ENCODE measurements at places on chromosomes 1 and 21.

DNA sequence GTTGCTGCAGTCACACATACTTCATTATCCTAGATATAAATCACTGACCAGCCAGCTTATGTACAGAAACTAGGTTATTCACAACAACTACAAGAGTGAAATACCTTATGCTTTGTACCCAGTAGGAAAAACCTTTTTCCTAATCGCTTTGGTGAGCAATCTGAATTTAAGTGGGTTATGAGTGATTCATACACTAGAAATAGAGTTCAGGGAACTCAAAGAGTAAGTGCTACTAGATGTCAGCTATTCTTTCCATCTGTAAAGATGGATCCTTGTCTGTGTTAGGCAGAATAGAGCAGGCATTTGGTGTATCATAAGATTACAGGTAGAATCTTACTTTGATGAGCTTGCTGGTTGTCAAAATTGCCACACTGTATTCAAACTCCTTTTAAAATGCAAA, 101.9 kb downstream of the ZNF644 start:
- no peak for DNase-seq

GRCh38 chr1:201013991-201014815, 9.3 kb downstream of the KIF21B start:
- DNase-seq: no peak

GRCh38 chr1:208445758-208446203, 201.6 kb upstream of the PLXNA2 start:
- DNase-seq: peak; percentile 44

DNA sequence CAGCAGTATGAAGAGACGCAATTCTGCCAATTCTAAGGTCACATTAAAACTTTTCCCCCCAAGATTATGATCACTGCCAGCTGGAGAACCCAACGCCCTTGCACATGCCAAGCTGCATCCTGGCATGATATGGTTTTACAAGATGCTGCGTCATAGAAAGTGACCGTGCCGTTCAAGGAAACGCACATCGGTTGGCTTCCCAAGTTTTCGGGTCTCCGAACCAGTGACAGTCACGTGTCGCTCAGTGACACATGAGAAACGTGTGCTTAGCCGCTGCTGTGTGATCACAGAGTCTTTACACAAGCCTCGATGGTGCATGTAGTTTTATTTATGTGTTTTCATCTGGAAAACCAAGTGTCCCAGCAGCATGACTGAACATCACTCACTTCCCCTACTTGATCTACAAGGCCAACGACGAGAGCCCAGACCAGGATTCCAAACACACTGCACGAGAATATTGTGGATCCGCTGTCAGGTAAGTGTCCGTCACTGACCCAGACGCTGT, 7.4 kb downstream of the SMIM1 start:
- no peak for DNase-seq

DNA sequence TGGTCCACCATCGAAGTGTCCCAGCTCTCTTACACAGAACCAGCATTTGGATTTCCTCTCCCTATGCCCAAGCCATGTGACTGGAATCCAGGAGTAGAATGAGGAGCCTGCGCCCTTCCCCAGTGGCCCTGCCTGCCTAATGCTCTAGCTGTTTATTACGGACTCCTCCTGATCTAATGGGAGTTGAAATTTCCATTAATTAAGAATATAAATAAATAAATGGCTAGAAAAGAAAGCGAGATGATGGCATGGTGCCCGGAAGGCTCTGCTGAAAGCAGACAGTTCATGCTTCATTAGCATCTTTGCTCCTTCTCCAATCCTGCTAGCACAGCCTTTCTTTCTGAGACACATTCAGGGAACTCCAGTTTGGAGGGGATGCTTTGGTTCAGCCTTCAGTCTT, 216.2 kb downstream of the SEC16B start:
- no peak for DNase-seq

DNA sequence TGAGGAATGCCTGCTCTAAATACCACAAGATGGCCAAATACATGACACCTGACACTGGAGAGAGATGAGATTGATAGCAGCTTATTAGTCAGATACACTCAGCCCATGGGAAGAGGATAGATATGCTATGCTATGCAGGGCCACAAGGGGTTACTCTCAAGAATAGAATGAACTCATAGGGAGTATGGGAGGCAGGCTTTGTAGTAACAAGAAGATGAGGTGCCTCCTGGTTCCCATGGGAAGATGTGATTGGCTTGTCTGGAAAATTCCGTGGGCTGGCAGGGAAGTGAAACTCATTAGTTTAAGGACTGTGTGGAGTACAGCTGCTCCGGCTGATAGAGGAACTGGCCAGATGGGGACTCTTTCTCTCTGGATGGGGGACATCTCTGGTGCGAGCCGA, 16.5 kb downstream of the CCDC30 start:
- DNase-seq: no peak

DNA sequence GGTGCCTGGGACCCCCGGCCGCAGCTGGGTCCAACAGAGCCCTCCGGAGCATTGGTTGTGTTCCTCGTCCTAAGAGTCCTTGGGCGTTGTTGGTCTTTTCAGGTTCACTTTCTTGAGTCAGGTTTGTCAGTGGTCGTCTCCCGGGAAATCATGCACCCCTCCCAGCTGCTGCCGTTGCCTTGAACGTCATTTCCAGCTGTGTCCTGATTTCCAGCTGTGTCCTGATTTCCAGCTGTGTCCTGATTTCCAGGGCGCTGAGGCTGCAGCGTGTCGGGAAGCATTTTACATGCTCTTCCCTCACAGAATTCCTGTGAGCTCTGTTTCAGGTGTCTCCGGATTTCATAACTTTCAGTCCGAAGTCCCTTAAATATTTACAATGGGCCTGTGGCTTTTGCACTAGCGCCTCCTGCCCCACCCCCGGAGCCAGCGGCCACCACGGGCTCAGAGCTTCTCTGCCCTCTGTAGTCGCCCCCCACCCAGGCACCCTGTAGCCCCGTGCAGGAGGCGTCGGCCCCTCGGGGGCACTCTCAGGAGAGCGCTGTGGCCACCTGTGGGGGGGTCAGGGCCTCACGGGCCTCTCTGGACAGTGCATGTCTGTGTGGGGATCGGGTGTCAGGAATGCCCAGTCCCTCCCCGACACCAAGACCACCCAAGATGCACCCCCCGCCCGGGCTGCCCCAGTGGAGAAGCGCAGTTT, 66.7 kb downstream of the COL18A1 start:
- DNase-seq: peak; percentile 75

DNA sequence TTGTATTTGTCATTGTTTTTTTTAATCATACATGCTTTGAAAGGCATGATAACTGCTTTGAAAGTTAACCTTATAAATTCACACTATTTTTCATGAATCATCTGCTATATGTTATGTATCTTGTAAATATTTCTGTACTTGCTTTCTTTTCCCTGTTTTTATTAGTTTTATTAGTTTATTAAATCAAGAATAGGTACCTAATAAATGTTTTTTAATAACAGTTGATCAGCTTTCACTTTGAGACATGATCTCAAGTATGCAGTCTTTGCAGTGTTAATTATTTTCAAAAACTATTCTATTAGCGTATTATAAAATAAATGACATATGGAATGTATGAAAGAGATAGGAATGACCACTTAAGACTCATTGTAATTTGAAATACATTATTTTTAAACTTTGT, 110.8 kb upstream of the TENT5C start:
- no peak for DNase-seq

DNA sequence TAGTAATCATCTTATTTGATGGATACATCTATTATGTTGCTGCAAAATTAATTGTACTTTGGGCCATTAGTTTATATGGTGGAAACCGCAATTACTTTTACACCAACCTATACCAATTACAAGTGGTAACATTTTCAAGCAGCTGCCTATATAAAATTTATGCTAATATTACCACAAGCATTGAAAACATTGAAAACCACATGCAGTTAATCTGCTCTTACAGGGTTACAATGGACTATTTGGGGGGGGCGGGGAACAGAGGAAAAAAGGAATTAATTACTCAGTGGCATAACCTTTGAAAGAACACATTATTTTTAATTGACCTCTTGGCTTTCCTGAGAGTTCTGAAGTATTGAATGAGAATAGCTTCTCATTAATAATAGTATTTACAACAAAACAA, 1793.2 kb downstream of the NCAM2 start:
- DNase-seq: no peak

DNA sequence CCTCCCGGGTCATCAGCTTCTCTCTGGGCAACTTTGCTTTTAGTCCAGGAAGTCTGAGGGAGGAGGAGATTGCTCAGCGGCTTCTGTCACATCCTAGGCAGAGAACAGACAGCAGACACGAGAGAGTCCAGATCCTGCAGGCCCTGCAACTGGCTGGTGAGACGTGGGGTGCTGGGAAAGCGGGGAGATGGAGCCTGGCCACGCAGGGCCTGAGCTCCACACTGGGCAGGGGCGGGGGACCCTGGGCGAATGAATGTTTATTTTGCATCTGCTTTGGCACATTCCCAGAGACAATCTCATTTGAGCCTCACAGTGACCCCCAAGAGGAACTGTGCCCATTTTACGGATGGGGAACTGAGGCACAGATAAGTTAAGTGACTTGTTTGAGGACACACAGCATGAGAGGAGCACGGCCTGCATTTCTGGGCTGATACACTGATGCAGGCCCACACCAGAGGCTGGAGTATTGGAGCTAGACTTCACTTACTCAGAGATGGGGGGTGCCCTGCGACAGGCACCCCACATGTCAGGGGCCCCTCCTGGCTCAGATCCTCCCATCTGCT, 9.6 kb downstream of the C1orf167 start:
- no peak for DNase-seq

- DNase-seq: no peak
Measured at GRCh38 chr1:85172684-85173337, 28.0 kb downstream of the SYDE2 start.

DNA sequence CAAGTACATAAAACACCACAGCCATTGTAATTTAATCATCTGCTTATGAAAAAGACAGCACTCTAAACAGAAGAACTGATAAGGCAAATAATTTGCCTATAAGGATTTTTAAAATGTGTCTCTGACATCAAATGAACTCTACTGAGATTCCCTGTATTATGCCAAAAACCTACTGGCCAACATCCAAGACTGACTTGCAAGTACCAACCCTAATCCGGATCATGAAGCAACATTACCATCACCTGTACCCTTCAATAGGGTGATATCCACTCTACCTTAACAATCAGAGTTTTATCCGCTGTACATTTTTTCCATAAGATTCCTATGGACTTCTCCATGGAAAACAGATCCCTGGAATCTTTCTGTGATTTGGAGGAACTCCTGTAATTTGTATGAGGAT, 4.6 kb downstream of the RGS7 start:
- no peak for DNase-seq

- DNase-seq: no peak
Measured at GRCh38 chr1:3247521-3248121, 178.6 kb downstream of the PRDM16 start.

DNA sequence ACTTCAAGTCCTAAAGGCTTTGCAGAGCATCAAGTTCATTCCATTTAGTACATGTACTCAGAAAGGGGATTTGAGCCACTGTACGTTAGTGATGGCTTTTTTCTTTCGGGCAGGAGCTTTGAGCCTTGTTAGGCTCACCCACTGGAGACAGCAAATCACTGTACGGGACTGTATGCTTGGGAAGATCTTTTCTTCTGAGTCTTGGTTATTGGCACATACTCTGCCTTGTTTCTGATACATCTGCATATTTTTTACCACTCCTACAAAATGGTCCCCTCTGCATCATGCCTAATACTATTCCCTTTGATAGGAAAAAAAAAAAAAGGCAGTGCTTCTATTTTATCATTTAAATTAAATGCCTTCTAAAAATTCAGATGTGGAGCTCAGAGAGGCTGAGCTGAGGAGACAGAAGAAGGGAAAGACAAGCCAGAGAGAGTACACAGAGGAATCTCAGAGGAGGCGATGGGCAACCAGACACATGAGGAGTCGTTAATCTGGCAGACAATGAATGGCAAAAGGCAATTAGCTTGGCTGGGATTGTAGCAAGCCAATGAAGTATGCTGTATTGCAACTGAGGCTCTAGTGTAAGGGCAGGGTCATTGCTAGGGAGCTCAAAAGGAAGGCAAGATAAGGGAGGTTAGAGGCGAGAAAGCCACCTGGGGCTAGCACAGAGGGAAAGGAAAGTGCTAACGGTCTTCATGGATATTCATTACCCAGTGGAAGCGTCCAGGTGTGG, 39.4 kb downstream of the PHC2 start:
- DNase-seq: no peak

GRCh38 chr1:79982211-79982610, 975.7 kb upstream of the ADGRL4 start:
- peak; percentile 36 for DNase-seq

- no peak for DNase-seq
Measured at GRCh38 chr1:74548961-74549750, 36.7 kb upstream of the LRRC53 start.

DNA sequence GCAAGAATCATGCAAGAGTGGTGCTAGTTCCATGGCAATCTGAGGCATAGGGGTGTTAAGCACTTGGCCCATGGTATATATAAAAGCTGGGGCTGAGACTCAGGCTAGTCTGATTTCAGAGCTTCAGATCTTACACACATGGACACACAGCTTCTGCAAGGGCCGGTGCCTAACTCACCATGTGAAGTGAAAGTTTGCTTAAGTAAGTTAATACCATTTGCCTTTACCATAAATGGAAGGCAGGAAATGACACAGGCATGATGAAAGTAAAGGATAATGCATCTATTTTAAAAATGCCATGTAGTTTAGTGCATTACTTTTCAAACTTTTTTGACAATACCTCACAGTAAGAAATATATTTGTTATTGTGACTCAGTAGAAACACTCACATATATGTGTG, 122.6 kb downstream of the KCNJ6 start:
- DNase-seq: no peak

DNA sequence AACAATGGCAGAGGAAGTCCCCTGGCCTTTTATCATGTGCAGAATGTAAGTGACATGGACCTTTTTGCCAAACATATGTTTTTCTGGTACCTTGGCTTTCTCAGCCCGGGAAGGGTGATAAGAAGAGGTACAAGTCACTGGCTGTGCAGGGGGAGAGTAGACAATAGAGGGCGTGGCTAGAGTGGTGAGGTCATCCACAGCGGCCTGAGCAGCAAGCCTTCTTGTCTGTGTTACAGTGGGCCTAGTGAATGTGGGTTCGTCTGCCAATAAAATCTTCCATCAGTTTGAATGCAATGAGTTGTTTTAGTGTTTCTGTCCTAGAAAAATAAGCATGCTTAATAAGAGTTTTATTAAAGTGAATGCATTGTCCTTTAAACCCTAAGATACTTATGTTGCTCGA, 59.0 kb upstream of the PGD start:
- DNase-seq: peak; percentile 54

DNA sequence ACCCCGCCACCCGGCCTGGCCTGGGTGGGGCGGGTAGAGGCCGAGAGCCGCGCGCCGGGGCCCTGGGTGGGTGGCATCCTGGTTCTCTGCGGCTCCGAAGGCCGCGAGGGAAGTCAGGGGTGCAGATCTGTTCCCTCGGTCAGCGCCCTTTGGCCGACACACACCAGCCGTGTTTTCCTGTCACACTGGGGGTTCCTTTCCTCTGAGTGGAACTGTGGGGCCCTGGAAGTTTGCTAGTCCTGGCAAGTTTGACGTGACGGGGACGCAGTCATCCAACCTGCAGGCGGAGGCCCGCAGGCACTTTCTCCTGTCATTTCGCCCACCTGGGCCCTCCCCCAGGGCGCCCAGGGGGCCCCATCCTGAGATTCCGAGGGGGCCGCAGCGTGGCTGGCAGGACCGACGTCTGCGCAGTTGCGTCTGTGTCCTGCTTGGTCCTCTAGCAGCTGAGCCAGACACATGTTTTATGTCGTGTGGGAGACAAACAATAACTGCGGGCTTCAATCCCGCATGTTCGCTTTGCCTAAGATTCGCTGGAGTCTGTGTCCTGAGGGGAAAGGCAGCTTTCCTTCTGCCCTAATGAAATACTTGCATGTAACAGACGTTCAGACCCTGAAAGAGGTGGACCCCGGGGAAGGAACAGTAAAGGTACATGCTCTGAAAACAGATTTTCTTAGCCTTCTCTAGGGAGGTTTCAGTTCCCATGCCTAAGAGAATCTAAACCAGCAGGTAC, 1.5 kb downstream of the FAM163A start:
- no peak for DNase-seq
